Stomach (tissue), 19 donors: ENCODE measurements at places on chromosomes 13 and 19. TPM values are rescaled to one million over a fixed set of nuclear protein-coding genes. Genes with fewer than 3 reads are reported as not detected.

- no peak for DNase-seq
Measured at GRCh38 chr19:38698225-38699026, 45.8 kb downstream of the CAPN12 start.

DNA sequence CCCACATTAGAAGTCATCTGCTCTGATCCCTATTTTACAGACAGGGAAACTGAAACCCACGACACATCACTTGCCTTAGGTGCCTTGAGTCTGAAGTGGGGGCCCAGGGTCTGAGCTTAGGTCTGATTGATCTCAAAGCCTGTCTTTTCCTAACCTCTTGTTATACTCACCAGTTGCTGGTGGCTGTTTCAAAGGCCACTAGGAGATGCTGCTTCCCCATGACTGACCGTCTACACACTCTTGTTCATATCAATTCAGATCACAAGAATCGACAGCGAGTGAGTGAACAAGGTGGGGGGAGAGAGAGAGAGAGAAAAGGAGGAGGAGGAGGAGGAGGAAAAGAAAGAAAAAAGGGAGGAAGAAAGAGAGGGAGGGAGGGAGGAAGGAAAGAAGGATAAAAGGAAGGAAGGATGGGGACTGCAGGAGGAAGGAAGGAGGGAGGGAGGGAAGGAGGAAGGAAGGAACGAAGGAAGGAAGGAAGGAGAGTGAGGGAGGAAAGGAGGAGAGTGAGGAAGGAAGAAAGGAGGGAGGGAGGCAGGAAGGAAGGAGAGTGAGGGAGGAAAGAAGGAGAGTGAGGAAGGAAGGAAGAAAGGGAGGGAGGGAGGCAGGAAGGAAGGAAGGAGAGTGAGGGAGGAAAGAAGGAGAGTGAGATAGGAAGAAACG, 3.3 kb downstream of the OR10H1 start:
- DNase-seq, result no peak

- DNase-seq, result no peak
Measured at GRCh38 chr13:61700181-61700580, 284.5 kb upstream of the PCDH20 start.

Gene C19orf67
- not detected for total RNA-seq

Gene ZNF324B
- total RNA-seq, result not detected

Gene MYO9B
- 265 TPM for total RNA-seq

GRCh38 chr13:99322297-99323103, 15.3 kb upstream of the GPR183 start:
- no peak for DNase-seq

Gene SMIM44
- not detected for total RNA-seq

DNA sequence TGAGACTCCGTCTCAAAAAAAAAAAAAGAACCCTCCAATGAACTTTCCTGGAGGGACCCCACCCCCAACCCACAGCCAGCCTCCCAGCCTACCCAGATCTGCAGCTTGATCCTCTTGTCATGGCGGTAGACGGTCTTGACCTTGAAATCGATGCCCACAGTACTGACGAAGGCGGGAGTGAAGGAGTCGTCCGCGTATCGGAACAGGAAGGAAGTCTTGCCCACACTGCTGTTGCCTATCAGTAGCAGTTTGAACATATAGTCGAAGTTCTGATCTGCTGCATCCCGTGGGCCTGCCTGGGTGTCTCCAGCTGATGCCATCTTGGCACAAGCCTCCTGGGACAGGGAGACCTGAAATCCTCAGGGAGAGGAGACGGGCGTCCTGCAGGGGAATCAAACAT, 2.4 kb downstream of the RAB3D start:
- DNase-seq, result no peak

GRCh38 chr13:103983948-103984347, 917.7 kb upstream of the SLC10A2 start:
- no peak for DNase-seq

GRCh38 chr19:41445575-41445974, 2.6 kb downstream of the ERICH4 start:
- DNase-seq, result no peak
